ENCODE measurements at places on chromosomes 7 and 10.

GRCh38 chr7:142303650-142304049, 45.8 kb upstream of the PRSS58 start:
- DNase-seq = no peak

- DNase-seq = no peak
Measured at GRCh38 chr10:14820775-14821154, 17.1 kb downstream of the CDNF start.

DNA sequence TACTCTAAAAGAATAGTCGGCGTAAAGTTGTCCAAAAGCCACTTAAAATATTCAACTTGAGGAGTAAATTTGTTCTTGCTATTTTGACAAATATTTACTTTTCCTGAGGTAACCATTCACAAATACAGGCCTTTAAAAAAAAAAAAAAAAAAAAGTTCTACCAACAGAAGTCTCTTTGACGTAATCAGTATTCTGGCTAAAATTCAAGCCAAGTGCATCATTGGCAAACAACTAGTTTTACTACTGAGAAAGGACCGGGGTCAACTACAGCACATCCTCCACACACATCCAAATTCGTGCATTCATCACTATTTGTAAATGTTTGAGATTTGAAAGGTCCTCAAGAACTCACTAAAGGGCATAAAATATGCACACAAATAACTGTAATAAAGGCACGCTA, 2.0 kb downstream of the OAT start:
- no peak for DNase-seq

DNA sequence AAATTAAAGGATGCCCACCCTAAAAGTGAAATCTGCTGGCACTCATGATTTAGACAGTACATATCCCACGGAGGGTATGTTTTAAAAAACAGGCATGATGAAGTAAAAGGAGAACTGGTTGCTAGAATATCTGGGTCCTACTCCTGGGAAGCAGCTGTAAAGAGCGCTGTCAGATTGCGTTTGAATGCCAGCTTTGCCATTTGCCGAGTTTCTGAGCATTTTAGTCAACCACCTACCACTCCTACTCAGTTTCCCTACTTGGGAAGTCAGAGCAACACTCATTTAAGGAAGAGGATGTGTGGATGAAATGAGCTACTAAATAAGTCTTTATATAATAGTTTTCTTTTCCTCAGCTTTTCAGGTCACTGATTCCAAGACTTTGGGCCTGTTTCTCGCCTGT, 1.1 kb upstream of the UMAD1 start:
- no peak for DNase-seq

- DNase-seq = no peak
Measured at GRCh38 chr10:53846809-53847208, 954.2 kb downstream of the PCDH15 start.

- DNase-seq = no peak
Measured at GRCh38 chr7:71303566-71303965, 171.6 kb downstream of the GALNT17 start.

DNA sequence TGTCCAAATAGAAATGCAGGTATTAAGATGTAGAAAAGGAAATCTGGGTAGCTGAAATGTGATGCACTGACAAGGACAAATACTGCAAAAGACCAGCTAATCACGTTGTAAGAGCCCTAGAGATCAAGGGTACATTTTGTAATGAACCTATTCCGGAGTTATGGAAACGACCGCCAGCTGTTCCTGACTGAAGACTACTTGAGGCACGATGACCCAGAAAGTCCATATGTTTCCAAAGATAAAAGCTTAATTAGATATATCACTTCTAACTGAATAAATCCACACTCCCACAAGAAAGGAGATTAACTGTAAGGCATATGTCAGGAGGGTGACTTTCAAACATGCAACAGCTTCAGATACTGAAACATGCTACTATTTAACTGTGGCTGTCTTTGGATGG, 253.5 kb downstream of the NSUN6 start:
- DNase-seq = no peak

DNA sequence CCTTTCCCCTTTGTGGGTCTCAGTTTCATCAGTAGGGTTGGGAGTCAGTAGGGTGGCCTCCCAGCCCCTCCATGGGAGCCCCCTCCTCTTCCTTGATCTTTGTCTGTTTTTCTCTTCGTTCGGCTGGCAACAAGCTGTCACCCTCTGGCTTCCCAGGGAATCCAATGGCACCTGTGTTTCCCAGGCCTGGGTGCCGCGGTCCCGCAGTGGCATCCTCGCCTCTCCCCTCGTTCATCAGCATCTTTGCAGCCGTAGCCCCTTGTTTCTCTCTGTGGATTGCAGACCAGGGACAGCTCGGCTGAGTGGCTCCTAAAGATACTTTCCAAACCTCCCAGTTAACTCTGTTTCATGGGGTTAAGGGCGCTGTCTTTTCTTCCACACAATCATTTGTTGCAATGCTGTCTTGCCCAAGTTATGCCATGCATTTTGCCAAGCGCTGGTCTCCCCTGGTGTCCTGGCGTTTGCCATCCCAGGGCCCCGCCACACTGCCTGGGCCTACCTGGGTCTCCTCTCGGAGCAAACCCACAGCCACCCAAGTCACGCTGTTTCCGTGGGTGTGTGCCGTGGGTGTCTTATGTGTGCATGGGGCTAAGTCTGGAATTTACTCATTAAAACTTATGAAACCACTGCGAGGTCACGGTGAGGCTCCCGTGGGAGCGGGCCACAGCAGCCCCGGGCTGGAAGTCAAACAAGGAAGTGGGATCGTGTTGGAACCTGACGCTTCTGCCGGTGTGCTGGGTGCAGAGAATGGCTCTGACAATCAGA, 189.4 kb upstream of the SHH start:
- DNase-seq = no peak

- no peak for DNase-seq
Measured at GRCh38 chr10:118798231-118798662, 43.5 kb upstream of the CACUL1 start.

GRCh38 chr10:9009505-9009904, 955.0 kb downstream of the GATA3 start:
- no peak for DNase-seq

DNA sequence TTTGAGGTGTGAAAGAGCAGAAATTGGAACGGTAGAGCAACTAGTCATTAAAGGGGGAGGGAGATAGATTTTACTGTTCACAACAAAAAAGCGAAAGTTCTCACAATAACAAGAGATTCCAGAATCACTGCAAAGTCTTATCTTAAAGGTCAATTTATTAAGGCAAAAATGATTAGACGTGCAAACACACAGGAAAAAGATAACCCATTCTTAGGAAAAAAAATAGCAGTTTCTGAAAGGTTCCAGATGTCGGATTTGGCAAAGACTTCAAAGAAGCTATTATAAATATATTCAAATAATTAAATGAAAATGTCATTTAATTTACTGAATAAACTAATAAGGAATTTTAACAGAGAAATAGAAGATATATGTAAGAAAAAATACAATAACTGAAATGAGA, 70.8 kb upstream of the GNAI1 start:
- no peak for DNase-seq

DNA sequence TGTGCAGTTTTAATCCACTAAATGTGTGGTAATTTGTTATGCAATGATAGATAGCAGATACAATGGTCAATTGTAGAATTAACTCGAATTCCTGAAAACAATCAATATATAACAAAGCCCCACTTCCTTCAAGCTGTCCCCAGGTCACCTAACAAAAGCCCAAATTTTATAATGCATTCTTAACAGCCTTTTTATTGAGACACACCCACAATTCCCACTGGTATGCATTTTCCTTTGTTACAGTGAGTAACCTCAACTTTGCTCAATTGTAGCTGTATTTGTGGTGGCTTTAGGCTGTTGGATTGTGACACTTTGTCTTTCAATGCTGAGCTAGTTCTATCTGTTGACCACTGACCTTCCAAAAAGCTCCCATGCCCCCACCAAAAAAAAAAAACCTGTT, 279.8 kb upstream of the CACNA2D1 start:
- DNase-seq = no peak

DNA sequence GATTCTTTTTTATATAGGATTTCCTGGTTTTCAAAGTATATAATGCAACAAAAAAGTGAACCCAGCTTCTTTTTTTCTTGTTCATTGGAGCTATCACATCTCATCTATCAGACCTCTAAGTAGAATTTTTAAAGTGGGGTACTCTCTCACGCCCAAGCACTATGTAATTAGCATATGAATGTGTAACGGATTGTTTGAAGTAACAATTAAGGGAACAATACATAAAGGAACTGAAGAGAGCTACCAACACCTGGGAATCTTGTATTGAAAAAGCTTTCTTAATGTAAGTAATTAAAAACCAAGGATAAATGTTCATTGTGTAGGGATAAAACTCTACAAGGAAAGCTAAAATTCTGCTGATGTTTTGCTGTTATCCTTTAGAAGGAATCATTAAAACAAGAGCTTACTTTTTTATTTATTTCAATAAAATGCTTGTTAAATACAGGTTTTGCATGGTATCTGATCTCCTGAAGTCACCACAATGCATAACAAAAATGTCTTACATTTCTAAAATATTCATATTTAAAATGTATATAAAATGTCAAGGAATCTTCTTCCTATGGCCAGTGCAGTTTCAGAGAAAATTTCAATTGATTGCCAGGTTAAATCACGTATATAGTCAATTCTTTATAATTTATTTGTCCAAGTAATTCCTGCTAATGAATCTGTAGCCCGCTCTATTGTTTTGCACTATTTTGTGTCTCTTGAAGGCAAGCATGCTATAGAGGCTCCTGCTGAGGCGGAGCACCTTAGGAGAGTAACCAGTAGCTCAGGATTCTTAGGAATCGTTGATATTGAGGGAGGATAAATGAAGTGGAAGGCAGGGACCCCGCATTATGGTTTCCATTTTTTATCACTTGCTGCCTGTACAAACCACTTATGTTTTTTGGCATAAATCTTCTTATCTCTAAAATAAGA, 51.6 kb downstream of the PTPRZ1 start:
- no peak for DNase-seq

GRCh38 chr7:150586068-150586784, 19.0 kb downstream of the GIMAP4 start:
- no peak for DNase-seq

DNA sequence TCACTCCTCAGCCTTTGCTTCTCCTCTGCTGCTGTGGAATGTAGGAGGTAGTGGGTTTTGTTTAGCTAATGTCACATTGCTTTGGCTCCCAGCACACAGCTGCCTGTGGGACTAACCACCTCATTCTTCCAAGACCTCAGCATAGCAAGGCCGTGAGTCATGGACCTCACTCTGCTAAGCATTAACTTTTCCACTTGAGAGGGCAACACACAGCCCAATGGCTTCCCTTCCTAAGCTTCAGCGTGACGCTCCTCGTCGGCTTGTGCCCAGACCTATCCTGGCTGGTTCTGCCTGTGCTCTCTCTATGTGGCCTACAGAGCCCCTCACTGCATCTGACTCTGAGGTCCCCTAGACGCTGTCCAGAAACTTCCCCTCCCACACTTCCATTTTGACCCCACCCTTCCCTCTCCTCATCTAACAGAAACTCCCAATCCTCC, 23.3 kb downstream of the MYOF start:
- DNase-seq = no peak

DNA sequence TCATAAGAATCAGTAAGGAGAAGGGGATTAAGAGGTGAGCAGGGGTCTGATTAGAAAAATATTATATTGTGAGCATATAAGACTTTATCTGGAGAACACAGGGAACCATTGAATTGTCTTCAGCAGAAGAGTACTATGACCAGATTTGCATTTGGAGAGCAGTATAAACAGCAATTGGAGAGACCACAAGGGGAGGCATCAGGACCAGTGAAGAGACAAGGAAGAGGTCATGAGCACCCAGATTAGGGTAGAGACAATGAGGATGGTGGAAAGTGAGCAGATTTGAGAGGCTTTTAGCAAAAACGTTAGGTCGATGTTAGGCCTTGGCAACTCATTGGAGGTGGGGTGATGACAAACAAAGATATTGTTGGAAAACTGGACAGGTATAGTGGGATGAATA, 13.0 kb upstream of the SMIM30 start:
- no peak for DNase-seq

DNA sequence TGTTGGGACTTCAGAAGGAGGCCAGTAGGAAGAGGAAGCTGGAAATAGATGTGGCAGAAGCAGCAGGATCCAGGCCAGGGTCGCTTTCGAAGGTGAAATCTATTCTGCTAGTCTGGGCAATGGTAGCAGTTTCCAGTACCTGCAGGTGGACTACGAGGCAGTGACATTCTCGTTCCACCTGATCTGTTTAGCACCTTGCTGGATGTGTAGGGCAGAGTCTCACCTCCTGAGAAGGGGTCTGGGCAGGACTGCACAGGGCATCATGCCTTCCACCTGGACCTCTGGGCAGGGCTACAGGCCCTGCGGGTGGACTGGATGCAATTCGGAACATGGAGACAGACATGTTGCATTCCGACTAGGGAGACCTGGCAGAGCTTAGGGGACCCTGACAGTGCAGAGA, 254.8 kb upstream of the ZNF32 start:
- no peak for DNase-seq

DNA sequence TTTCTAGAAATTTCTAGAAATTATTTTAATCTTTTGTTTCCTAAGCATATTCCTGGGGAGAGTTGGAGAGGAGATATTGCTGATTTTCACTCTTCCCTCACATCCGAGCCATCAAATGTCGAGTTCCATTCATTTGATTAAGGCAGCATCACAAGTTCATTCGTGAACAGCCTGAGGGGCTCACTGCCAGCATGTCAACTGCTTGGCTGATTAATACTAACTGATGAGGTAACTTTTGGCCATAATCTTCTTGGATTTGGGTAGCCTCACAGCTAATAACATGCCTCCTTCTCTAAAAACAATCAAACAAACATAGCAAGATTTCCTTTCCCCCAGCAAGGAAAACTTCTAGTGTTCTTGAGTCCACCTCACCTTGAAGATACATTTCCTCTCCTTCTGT, 87.1 kb upstream of the AFAP1L2 start:
- DNase-seq = no peak

DNA sequence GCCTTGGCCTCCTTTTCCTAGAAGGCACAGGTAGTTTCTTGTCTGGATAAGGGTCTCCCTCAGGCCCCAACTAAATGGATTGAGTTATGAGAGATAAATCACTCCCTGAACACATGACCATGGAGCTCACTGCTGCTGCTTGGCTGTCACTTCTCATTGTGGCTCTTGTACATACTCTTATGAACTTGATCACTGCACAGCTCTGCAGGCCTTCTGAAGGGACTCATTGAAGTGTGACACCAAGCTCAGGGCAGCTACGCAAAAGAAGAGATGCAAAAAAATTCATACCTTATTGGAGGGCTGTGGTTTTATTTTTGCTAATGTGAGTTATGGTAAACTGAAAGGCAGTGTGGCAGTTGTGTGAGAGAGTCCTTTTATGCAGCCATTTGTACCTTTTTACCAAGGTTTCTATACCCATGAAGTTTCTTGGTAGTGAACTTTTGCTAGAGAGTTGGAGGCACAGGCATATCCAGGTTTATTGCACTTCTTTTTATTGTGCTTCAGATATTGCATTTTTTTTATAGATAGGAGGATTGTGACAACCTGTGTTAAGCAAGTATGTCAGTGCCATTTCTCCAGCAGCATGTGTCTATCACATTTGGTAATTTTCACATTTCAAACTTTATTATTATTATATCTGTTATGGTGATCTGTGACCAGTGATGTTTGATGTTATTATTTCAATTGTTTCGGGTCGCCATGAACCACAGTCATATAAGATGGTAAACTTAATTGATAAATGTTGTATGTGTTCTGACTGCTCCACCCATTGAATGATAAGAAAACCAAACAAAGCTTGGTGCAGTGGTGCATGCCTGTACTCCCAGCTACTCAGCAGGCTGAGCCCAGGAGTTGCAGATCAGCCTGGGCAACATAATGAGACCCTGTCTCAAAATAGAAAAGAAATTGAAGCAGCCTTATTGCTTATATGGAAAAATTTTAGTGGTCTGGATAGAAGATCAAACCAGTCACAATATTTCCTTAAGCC, 100.6 kb downstream of the LRRC4 start:
- DNase-seq = no peak
